Tibial artery (tissue), 4 donors: ENCODE measurements at places on chromosomes 3 and 15.

- DNase-seq, result no peak
Measured at GRCh38 chr3:134753999-134754742, 40.9 kb upstream of the EPHB1 start.

DNA sequence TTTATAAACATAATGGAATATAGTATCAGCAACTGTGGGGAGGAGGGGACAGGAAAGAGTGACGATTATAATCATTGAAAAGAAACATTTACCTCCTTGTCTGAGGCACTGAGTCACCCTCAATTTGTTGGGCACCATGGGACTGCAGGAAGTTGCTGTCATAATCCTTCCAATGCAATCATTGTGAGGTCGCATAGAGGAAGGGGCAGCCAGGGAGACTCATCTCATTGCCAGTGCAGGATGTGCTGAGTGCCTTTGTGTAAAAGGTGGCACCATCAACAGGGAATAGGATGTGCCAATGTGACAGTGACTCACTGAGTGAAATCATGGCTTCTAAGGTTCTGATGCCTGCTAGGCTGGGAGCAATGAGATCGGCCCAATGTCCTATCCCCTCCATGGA, 300.4 kb upstream of the ADAMTS9 start:
- DNase-seq, result no peak

GRCh38 chr15:99105514-99106341, 848 bp downstream of the SYNM start:
- DNase-seq, result peak; percentile 40

DNA sequence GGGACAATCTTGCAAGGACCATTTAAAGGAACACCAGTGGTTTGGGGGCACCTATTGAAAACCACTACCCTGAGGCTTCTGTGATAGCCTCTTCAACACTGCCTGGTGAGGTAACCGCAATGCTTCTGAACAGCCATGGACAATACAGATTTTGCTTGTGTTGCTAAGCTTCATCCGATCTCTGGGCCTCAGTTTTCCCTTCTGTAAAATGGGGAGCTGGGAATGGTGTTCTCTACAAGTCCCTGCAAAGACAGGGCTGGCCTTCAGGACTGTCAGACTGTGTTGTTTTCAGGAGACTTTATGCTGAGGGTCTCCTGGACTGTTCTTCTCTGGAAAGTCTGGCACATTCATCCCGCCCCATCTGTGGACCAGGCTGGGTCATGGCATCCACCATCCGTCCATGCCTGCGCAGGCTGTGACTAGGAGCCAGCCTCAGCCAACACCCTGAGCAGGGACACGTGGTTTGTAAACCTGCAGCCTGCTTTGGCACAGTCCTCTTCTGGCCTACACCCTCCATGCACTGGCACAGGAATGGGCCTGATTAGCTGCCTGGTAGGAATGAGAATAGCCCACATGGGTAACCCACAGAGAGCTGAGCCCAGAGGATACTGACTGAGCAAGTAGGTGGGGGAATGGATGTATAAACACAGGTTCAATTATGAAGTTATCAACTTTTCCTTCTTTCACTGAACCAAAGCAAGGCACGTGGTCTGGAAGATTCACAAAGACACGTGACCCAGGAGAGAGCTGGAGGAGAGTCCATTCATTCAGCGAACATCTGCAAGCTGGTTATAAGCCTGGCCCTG, 55.3 kb downstream of the ROPN1B start:
- no peak for DNase-seq

GRCh38 chr3:10505791-10506585, 602 bp upstream of the ATP2B2 start:
- no peak for DNase-seq

DNA sequence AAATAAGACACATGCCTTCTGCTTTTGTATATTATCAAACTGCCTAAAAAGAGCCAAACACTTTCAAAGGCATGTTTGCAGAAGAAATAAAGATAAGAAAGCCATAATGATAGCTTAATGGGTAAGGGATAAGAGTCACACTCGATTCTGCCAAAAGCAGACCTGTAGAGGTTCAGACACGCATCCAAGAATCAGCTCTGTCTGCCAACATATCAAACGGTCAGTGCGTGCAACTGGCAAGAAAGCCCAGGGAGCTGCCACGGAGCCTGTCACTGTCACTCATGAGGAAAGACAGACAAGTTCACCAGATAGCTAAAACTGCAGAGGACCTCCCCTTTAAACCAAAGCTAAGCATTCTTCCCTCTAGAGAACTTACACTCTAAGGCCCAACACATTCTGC, 23.2 kb downstream of the DCP1A start:
- no peak for DNase-seq

- no peak for DNase-seq
Measured at GRCh38 chr3:155192957-155193746, 100.3 kb downstream of the STRIT1 start.

DNA sequence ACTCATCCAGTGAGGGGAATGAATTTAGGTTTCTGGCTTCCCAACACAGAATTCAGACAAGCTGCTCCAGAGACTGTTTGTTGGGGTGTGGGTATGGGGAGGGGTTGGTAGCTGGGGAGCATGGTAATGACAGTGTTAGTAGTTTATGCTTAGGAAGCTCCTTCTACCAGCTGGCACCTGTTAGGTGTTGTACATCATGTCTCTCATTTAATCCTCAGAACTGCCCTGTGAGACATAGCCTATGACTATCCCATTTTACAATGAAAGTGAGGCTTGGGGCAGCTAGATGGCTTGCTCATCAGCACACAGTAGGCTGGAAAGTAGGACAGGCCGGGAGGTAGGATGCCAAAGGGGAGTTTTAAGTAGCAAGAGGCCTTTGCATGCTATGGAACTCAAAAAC, 2.5 kb downstream of the EIF4E3 start:
- DNase-seq, result no peak

DNA sequence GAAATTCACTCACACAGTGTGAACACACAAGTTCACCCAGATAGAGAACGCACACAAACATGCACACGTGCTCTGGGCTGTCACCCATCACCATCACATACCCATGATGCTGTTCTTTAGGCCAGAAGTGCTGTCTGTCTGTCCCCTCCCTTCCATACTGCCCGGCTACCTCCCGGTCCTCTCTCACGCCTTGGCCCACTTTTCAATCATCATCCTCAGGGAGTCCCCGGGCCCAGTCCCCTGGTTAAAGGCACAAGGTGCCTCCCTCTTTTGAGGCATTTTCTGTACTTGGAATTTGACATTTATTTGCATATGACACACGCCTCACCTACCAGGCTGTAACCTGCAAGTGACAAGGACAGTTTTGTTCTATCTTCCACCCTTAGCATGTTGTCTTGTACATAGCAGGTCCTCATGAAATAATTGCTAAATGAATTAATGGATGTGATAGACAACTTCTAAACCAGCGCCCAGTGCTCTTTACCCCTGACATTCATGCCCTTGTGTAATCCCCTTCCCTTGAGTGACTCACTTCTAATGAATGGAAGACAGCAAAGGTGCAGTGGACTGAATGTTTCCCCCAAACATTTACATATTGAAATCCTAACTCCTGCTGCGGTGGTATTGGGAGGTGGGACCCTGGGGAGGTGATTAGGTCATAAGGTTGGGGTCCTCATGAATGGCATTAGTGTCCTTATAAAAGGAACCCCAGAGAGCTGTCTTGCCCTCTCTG, 73.9 kb upstream of the ADPGK start:
- DNase-seq, result no peak

GRCh38 chr3:52143156-52143555, 11.1 kb downstream of the POC1A start:
- DNase-seq, result no peak

DNA sequence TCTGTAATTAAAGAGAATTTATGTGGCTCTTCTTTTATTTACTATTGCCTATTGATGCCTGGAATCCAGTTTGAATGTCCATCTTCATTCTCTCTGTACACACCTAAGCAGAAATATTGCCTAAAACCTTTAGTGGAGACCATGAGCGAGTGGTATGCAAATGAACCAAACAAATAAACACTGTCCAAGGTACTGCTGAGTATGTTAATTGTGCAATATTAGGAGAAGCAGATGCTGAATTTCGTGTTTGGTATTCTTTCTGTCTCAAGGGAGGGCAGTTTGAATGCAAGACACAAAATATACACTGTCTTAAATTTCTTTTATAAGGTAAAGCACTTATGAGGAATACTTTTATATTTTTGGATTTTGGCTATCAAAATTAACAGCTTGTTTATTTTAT, 440.9 kb downstream of the RBMS3 start:
- DNase-seq, result no peak

GRCh38 chr15:93290618-93290946, 201.6 kb upstream of the RGMA start:
- no peak for DNase-seq

DNA sequence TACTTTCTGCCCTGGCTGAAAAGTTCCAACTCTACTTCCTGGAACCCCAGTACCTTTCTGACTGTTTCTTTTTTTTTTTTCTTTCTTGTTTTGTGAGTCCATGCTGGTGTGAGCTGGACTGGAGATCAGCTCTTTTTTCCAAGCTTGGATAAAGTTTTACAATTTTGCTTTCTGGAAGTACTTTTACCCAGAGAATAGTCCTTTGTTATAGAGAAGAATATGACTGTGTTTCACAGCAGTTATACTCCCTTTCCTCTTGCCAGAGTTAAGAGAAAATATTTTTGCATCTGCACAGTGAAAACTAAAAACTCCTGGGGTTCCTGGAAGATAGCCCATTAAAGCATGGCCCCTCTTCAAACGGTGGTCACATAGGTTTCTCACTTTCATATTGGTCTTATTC, 1100.6 kb downstream of the OTOL1 start:
- no peak for DNase-seq

GRCh38 chr15:34821831-34822230, 26.5 kb upstream of the ACTC1 start:
- no peak for DNase-seq

DNA sequence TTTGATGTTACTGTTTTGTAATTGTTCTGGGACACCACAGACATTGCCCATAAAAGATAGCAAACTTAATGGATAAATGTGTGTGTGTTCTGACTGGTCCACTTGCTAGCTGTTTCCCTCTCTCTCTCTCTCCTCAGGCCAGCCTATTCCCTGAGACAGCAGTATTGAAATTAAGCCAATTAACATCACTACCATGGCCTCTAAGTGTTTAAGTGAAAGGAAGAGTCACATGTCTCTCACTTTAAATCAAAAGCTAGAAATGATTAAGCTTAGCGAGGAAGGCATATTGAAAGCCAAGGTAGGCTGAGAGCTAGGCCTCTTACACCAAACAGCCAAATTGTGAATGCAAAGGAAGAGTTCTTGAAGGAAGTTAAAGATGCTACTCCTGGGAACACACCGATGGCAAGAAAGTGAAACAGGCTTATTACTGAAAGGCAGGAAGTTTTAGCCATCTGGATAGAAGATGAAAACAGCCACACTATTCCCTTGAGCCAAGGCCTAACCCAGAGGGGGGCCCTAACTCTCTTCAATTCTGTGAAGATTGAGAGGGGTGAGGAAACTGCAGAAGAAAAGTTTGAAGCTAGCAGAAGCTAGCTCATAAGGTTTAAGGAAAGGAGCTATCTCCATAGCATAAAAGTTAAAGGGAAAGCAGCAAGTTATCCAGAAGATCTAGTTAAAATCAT, 295.1 kb downstream of the CHST2 start:
- no peak for DNase-seq

DNA sequence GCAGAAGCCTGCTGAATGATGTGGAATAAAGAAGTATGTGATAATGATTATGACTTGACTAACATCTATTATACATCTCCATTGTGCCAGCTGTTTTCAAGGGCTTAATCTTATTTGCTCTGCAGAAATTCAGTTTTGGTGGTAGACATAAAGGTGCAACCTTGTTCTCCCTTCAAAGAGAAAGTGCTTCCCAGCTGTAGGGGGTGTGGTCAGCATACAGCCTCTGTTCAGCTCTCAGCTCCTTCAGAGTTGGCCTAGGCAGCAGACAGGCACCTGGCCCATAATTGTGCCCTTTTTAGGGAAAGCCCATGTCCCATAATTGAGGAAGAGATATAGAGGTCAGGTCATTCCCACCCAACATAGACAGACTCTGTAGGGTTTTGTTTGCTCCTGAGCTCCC, 104.3 kb upstream of the EOMES start:
- DNase-seq, result no peak

DNA sequence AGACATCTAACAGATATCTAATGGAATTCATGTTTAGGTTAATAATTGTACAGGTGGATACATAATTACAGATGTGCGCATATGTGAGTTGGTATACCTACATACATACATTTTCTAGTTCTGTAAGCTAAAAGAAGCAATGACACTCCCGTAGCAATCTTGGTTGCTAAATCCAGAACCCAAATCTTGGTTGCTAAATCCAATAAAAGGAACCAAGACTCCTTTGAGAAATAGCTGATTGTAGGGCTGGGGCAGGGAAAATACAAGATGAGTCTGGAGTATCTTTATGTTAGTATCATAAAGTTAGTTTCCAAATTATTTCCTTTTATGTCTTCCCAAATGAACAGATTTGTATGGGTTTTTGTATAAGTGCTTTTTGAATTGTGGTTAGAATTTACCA, 135.2 kb downstream of the TMCC1 start:
- DNase-seq, result no peak

- no peak for DNase-seq
Measured at GRCh38 chr3:90102146-90102545, 994.7 kb downstream of the EPHA3 start.

DNA sequence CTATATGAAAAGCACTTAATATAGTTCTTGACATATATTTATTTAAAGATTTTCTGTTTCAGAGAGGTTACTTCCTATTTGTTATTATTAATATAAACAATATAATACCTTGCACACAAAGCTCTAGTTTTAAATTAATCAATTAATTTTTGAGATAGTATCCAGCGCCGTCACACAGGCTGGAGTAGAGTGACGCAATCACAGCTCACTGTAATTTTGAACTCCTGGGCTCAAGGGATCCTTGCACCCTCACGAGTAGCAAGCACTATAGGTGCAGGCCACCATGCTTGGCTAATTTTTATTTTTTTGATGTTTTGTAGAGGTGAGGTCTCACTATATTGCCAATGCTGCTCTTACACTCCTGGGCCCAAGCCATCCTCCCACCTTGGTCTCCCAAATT, 209.3 kb downstream of the GREM1 start:
- DNase-seq, result no peak

DNA sequence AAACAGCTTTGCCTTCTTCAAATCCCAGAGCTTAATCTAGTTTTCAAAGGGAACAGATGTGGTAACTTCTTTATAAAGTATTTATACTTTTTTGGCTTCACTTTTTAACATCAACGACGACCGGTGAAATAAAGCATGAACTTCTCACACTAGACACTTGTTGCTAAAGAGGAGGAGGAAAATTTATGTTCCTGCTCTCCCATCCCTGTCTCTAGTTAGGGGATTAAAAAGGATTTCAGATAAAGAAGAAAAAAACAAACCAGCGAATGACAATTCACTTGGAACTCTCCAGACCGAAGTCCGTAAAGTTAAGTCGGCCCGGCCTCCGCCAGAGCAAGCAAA, 672 bp downstream of the NEDD4 start:
- no peak for DNase-seq

- DNase-seq, result peak; percentile 53
Measured at GRCh38 chr15:57923750-57924149, 141.8 kb downstream of the ALDH1A2 start.

GRCh38 chr3:114392831-114393230, 99.0 kb downstream of the TIGIT start:
- DNase-seq, result no peak

- no peak for DNase-seq
Measured at GRCh38 chr3:104150724-104151123, 1216.0 kb upstream of the ALCAM start.
